ENCODE measurements at places on chromosomes 7 and 10.

GRCh38 chr10:78279756-78280155 is 246.1 kb downstream of the RPS24 start:
- no peak for DNase-seq

- DNase-seq = no peak
Observed at GRCh38 chr7:33072471-33072870, 9.9 kb upstream of the NT5C3A start.

GRCh38 chr7:130141884-130142653 is 63.1 kb downstream of the TMEM209 start:
- DNase-seq = peak; percentile 45

DNA sequence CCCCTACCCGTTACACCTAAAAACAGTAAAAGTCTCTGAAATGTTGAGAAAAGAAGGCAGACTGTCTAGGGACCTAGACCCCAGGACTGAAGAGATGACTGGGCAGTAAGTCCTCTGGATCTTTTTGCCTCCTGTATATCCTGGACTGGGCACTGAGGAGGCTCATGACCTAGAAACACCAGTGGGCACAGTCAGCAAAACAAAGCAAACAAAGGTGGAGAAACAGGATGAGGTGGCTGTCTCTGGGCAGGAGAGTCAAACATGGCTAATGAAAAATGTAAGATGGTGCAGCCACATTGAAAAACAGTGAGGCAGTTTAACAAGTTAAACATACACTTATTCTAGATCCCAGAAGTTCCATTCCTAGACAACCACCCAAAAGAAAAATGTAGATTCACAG is 45.9 kb downstream of the AKR1C4 start:
- DNase-seq = no peak

DNA sequence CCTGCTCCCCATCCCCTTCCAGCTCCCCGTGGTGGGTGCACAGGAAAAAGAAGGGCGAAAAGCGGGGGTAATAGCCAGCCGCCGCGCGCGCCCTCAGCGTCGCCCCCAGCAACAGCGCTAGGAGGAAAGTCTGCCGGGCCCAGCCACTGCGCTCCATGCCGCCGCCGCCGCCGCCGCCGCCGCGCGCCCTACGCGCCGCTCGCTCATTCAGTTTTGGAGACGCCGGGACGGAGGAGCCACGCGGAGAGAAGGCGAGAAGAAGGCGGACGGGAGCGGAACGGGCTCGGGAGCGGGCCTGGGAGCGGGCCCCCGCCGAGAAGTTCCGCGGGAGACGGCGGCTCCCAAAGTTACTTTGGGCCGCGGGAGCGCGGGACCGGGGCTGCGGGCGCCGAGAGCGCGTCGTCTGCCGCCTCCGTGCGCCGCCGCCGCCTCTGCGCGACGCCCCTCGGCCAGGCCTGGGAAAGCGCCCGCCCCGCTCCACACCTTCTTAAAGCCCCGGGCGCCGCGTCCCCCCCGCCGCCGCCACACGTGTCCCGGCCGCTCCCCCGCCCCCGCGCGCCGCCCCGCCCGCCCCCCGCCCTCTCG is at the start of gene RELN:
RELN (minus strand) TSS at position 459 of the 585 bp plus-strand sequence; CDS start at position 157, 302 bp downstream.
- peak; percentile 33 for DNase-seq

GRCh38 chr10:89075631-89076030 is 85.0 kb downstream of the FAS start:
- no peak for DNase-seq

DNA sequence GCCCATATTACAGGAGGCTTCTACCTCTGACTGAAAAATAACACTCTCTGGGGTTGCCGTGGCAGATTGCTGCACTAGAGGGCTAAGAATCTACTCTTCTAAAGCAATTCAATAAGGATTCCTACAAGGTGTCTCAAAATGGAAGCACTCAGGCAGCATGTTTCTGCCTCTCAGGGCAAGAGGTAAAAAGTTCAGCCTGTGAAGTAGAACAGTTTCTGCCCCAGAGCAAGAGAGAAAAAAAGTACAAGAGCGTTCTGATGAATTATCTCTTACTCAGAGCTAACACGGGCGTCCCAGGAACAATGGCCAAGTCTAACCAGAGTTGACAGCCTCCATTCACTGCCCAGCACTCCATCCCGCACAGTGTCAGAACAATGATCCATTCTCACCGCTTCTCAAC is 71.3 kb upstream of the TES start:
- no peak for DNase-seq

DNA sequence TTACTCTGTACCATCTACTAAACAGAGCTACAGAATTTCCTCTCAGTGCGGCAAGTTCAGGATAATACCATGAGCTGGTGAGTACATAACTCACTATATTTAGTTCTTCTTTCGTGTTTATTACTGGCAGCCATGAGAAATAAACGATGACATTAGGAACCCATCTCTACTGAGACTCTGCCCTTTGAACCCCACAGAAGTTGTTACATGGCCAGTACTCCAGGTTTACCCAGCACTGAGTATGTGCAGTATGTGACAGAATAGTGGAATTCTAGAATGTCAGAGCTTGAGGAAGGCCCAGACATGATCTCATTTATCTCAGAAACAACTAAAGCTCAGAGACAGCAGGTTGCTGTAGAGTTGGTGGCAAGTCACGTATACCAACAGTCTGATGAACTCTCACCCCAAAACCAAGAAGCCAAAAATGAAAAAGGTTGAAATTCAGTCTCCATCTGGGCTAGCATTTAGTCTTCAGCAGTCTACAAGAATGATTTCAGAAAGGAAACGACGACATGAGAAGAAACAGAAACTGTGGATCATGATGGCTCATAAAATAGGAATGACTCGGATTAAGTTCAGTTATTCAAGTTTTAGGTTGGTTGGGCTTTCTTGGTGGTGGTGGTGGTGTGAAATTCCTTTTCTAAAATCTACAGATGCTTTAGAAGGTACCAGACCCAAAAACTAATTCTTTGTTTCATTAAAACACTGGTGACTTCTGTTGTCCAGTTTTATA is 78.5 kb downstream of the SORBS1 start:
- no peak for DNase-seq

DNA sequence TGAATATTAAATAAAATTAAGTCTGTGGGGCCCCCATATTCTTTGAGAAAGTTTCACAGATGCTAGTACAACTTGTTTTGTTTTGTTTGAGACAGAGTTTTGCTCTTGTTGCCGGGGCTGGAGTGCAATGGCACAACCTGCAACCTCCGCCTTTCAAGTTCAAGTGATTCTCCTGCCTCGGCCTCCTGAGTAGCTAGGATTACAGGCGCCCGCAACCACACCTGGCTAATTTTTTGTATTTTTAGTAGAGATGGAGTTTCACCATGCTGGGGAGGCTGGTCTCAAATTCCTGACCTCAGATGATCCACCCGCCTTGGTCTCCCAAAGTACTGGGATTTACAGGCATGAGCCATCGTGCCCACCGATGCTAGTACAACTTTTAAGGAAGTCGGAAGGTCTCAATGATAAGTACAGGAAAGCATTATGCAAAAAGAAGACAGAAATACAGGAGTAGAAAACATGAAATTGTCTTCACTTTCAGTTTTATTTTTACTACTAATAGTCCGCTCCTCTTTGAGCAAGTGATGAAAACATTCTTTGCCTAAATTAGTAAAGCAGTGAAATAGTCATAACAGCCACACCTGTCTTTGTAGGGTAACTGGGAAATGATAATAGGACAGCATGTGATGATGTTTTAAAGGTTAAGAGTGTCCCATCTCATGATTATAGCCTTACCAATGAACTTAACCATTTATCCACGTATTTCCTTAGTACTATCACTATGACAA is 147.5 kb downstream of the SEMA3D start:
- no peak for DNase-seq

- DNase-seq = no peak
Observed at GRCh38 chr7:91169830-91170191, 94.4 kb upstream of the FZD1 start.

DNA sequence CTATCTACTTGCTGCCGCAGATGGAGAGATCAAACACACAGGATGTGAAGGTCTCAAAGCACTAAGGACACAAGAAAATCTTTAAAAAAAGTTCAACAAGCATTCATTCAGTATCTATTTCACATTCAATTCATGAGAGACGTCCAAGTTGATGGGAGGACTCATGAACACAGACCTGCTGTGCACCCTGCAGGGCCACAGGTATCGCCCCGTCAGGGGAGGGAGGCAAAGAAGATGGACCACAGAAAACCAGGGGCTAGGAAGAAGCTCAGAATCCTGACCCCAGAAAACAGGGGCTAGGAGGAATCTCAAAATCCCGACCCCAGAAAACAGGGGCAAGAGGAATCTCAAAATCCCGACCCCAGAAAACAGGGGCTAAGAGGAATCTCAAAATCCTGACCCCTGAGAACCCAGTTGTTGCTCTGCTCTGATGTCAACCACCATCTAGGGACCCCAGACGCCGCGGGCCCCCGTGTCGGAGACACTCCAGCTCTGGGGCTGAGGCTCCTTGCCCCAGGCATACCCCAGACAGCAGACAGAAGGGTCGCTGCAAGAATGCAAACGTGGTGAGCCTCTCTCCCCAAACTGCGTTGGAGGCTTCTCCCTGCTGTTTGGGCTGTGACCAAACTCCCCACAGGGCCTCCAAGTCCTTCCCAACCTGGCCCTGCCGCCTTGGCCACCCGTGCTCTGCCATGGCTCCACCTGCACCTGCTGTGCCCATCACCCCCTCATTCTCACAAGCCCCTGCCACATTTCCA is 197.6 kb downstream of the DIP2C start:
- no peak for DNase-seq

DNA sequence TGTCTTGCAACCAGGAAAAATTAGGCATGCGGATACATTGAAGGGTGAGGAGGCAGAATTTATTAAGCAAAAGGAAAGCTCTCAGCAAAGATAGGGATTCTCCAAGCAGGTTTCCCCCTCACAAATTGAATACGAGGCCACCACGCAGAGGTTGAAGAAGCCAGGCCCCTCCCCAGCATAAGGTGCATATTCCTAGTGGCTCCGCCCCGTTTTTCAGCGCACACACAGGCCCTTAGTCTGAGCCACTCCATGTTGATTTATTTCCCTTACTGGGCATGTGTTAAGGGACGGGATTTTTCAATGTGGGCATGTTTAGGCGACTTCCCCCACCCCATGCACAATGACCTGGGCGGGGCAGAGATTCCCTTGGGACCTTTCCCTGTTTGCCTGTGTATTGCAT is 24.9 kb downstream of the PPP2R2D start:
- DNase-seq = no peak

GRCh38 chr7:41817386-41817785 is 114.5 kb upstream of the INHBA start:
- DNase-seq = no peak

DNA sequence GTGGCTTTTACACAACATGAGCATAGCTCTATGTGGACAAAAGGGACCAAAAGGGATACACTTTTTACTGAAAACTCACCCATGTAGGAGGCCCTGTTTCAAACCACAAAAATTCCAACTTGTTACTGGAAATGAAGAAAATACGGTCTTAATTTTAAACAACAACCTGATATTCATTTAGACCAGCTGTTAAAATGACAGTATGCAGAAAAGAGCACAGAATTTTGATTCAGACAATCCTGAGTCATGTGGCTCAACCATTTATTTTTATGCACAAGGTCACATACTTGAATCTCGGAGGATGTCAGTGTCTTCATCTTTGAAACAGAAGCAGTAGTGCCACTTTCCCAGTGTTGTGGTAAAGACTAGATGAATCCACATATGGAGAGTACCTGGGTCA is 426.5 kb upstream of the NFE2L3 start:
- DNase-seq = no peak

- no peak for DNase-seq
Observed at GRCh38 chr10:43680035-43680434, 31.4 kb upstream of the ZNF32 start.

- no peak for DNase-seq
Observed at GRCh38 chr7:132991615-132992587, 90.0 kb downstream of the CHCHD3 start.
